B cell (primary cell): ENCODE measurements at places on chromosomes 5 and 9. TPM values are rescaled to one million over a fixed set of nuclear protein-coding genes. Genes with fewer than 3 reads are reported as not detected.

GRCh38 chr5:139387611-139388197 is 2.0 kb downstream of the MZB1 start:
- H3K4me1 ChIP-seq, result peaks cover 67% of the 10 kb centered on the region
- peak overlapping the region; percentile 86 for H3K27ac ChIP-seq
- H3K36me3 ChIP-seq, result no peaks in the 10 kb centered on the region
- H3K27me3 ChIP-seq, result no peaks in the 10 kb centered on the region

GRCh38 chr9:14831661-14832060 is 78.6 kb downstream of the FREM1 start:
- H3K36me3 ChIP-seq, result no peaks in the 10 kb centered on the region
- no peak overlapping the region for H3K4me3 ChIP-seq
- H3K27ac ChIP-seq, result no peak overlapping the region

- H3K27me3 ChIP-seq, result peaks cover 9% of the 10 kb centered on the region
- no peaks in the 10 kb centered on the region for H3K36me3 ChIP-seq
- H3K4me3 ChIP-seq, result peak overlapping the region; percentile 47
- DNase-seq, result peak; percentile 60
- no peak overlapping the region for H3K27ac ChIP-seq
Observed at GRCh38 chr9:100473276-100474081, 530 bp downstream of the TMEFF1 start.

TAS2R1 gene
- total RNA-seq, result not detected in 2 replicates

ENC1 gene
- 14.2 and 14.6 TPM in 2 replicates for total RNA-seq

IFNB1 gene
- not detected in 2 replicates for total RNA-seq

DNA sequence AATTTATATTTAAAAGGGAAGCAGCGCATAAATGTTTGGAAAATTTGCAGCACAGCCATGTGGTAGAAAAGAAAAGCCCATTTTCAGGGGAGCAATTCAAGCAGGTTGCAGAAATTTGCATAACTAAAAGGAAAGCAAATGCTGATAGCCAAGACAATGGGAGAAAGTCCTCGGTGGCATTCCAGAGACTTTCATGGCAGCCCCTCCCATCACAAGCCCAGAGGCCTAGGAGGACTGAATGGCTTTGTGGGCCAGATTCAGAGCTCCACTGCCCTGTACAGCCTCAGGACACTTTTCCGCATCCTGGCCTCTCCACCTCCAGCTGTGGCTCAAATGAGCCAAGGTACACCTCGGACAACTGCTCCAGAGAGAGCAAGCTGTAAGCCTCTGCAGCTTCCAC is 462.9 kb downstream of the CDK5RAP2 start:
- H3K27me3 ChIP-seq, result no peaks in the 10 kb centered on the region
- DNase-seq, result no peak
- H3K4me1 ChIP-seq, result no peaks in the 10 kb centered on the region
- H3K27ac ChIP-seq, result no peak overlapping the region
- H3K36me3 ChIP-seq, result no peaks in the 10 kb centered on the region

DNA sequence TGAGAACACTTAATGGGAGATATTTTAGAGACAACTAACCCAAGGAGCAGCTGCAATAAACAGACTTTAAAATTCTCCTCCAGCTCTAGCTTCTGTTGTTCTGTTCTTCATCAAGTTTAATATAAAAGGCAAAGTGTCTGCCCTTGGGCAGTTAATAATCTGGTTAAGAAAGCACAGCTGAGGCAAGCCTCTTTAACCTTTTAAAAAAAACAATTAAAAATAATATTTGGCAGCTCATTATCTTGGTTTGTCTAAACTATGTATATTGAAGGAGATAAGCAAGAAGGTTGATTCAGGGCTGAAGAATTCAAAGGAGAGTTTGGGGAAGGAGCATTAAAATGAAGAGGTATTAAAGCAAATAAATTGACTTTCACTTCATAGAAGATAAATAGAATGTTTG is 75.4 kb downstream of the TSSK1B start:
- H3K4me3 ChIP-seq, result no peak overlapping the region
- no peak overlapping the region for H3K27ac ChIP-seq
- no peak for DNase-seq
- H3K36me3 ChIP-seq, result no peaks in the 10 kb centered on the region
- peaks cover 4% of the 10 kb centered on the region for H3K27me3 ChIP-seq

ZNF879 gene
- 13.2 and 14.7 TPM in 2 replicates for total RNA-seq

DNA sequence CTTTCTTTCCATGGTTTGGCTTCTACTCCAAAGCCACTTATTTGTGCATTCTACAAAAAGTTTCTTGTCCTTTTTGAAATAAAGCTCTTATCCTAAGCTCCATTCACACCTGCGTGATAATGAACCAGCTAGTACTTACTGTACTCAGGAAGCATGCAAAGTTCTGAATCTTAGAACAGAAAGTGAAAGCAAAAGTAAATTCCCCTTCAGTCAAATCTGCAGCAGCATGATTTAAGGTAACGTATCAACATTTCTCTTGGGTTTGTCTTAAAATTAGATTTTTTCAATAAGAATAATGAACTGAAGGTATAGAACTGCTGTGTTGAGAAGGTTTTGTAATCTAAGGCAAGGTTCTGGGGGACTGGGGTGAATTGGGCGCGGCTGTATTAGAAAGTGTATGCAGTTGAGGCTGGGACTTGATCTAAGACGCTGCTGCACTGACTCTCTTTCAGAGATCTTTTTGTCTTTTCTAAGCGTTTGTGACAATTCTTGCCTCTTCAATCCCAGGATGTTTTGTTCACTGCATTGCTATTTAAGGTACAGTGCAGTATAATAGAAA is at the start of gene ERAP2:
ERAP2 (plus strand) TSS at position 209 of the 559 bp plus-strand sequence. CDS start 3,186 bp downstream, outside the sequence.
- H3K4me1 ChIP-seq, result peaks cover 50% of the 10 kb centered on the region
- peak within 1 kb of the TSS; percentile 69 for H3K27ac ChIP-seq
- DNase-seq, result peak; percentile 76

GRCh38 chr9:125525921-125526631 is 180.9 kb downstream of the MAPKAP1 start:
- no peak overlapping the region for H3K27ac ChIP-seq
- H3K36me3 ChIP-seq, result no peaks in the 10 kb centered on the region
- no peak for DNase-seq
- H3K4me1 ChIP-seq, result peaks cover 57% of the 10 kb centered on the region
- H3K4me3 ChIP-seq, result no peak overlapping the region

ZBED3 gene
- 1.2 and 1.6 TPM in 2 replicates for total RNA-seq

TSLP gene
- not detected in 2 replicates for total RNA-seq

DNA sequence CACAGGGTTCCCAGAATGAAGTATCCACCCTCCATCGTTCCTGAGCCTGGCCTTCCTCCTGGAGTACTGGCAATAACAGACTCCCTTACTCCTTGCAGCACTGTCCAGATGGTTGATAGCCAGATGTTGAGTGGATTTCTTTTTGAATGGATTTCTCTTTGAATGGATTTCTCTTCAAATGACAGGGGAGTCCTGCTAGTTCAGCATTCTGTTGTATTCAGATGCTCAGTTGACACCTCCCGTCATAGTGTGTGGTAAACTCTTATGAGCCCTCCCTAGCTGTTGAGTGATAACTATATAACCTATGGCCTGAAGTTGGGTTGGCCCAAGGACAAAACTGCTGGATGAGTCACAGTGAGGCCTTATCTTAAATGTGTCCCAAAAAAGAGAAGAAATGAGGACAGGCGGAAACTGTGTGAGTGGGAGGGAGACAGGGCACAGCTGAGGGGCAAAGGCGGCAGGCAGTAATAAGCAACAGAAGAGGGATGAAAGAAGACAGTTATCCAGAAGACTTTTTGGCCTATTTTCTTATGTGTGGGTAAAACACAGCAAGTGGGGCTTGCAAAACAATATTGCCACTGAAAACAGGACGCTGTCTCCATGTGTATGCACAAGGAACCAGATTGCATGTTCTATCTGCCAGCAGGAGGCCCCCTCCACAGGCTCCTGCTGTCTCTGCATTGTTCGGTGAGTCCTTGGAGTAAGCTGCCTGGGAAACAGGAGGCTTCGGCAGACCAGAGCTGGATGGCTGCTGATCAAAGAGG is 209.5 kb upstream of the S1PR3 start:
- no peak overlapping the region for H3K27ac ChIP-seq
- DNase-seq, result no peak
- no peaks in the 10 kb centered on the region for H3K36me3 ChIP-seq
- H3K4me1 ChIP-seq, result peaks cover 28% of the 10 kb centered on the region

MED7 gene
- 19.3 and 21.4 TPM in 2 replicates for total RNA-seq

RANBP17 gene
- total RNA-seq, result not detected in 2 replicates

DNA sequence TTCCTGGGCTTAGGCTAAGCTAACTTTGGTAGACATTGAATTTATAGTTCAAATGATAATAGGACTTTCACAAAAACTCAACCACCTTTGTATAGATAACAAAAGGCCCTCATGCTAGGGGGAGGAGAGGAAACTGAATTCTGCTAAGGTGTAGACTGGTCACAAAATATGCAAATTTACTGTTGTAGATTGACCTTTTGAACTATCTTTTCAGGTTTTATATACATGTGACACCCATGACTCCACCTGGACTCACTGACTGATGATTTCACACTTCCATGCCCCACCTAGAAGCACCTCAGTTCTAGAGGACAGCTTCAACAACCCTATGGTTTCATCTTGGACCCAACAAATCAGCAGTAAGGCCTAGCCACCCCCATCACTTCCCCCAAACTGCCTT is 165.7 kb downstream of the CEMIP2 start:
- H3K4me1 ChIP-seq, result no peaks in the 10 kb centered on the region
- H3K4me3 ChIP-seq, result no peak overlapping the region
- no peak for DNase-seq
- H3K27ac ChIP-seq, result no peak overlapping the region
- H3K27me3 ChIP-seq, result no peaks in the 10 kb centered on the region

GRCh38 chr5:35066260-35066795 is 18.6 kb upstream of the AGXT2 start:
- DNase-seq, result peak; percentile 12
- no peak overlapping the region for H3K4me3 ChIP-seq
- H3K36me3 ChIP-seq, result no peaks in the 10 kb centered on the region

DNA sequence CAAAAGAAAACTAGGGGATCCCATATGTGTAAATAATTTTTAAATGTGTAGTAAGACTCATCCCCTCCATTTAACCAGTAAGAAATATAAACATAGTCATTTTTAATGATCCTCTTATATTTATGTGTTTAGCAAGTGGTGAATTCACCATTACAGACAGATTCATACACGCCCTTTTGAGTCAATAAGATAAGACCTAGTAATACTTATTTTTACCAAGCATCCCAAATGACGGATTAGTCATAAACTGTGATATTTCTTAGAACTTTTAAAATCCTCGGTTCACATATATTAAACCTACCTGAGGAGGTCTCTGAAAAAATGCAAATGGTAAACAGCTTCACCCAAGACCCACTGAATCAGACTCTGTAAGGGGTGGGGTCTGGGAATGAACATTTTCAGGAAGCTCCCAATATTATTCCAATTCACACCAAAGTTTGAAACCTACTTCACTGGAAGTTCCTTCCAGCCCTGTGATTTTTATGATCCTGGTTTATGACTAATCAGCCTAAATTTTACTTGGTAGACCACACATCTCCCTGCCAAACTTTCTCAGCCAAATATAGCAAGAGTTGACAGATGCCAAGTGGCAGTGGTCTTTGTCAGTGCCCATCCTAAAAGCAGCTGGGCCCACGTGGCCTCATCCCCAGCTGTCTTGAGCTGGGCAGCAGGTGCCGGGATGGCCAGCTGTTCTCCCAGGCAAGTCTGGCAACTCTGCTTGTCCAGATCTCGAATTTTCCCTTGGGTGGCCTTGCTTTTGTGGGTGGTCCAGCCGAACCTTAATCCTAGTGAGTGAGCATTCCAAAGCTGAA is 559.0 kb upstream of the RGMB start:
- H3K27ac ChIP-seq, result no peak overlapping the region
- H3K4me1 ChIP-seq, result no peaks in the 10 kb centered on the region
- H3K4me3 ChIP-seq, result no peak overlapping the region
- DNase-seq, result no peak
- no peaks in the 10 kb centered on the region for H3K36me3 ChIP-seq
- no peaks in the 10 kb centered on the region for H3K27me3 ChIP-seq

- no peaks in the 10 kb centered on the region for H3K36me3 ChIP-seq
- no peaks in the 10 kb centered on the region for H3K27me3 ChIP-seq
- peaks cover 27% of the 10 kb centered on the region for H3K4me1 ChIP-seq
- peak; percentile 90 for DNase-seq
Observed at GRCh38 chr9:136791516-136792276, 552 bp downstream of the TMEM141 start.

GRCh38 chr5:1497795-1498622 is 25.8 kb downstream of the LPCAT1 start:
- peak overlapping the region; percentile 96 for H3K27ac ChIP-seq
- no peaks in the 10 kb centered on the region for H3K27me3 ChIP-seq
- H3K36me3 ChIP-seq, result no peaks in the 10 kb centered on the region
- H3K4me1 ChIP-seq, result peaks cover 100% of the 10 kb centered on the region
- no peak overlapping the region for H3K4me3 ChIP-seq

PKD2L2 gene
- total RNA-seq, result 0.37 and 0.63 TPM in 2 replicates

DNA sequence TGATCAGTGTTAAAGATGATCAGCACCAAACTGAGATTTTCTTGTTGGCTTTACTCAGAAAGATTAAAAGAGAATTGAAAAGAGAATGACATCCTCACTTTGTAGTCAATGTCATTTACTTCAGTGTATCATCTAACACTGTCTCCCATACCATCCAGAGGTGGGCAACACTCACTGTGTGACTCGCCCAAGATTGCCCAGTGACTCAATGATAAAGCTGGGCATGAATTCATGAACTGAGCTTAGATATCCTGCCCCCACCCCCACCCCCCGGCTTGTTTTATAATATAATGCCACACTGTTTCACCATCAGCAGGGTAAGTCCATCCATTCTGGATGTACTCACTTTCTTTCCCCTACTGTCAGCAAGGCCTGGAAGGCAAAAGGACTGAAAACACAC is 242.2 kb downstream of the FAM114A2 start:
- H3K36me3 ChIP-seq, result no peaks in the 10 kb centered on the region
- no peaks in the 10 kb centered on the region for H3K27me3 ChIP-seq
- H3K27ac ChIP-seq, result no peak overlapping the region
- no peaks in the 10 kb centered on the region for H3K4me1 ChIP-seq

DNA sequence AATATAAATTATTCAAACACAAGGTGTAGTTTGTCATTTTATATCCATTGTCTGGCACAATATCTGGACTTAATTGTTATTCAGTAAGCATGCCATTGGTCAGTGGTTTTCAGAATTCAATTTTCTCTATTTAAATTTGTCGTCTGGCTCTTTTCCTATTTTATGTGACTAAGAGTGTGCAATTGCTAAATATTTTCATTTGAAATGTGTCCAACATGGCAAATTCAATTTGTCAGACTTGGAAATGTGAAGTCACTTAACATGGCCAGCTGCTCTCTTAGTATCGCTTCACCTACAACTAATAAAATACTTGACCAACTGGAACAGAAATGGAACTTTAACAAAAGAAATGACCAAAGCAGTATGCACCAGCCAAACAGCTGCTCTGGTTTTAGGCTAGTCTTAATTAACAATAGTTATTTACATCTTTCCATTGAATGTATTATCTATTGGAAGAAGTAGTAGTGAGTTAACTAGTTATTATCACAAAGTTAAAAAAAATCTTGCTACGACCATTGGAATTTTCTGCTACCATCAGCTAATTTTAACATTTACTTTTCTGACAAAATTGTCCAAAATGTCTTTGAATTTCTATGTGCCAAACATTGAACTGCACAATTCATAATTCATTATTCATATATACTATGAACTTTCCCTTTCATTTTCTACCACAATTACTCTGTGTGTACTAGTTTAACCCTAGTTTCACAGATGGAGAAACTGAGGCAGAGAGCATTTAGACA is 720.7 kb upstream of the FAM174A start:
- no peaks in the 10 kb centered on the region for H3K27me3 ChIP-seq
- H3K4me3 ChIP-seq, result no peak overlapping the region
- no peaks in the 10 kb centered on the region for H3K36me3 ChIP-seq
- H3K4me1 ChIP-seq, result no peaks in the 10 kb centered on the region

- H3K4me1 ChIP-seq, result no peaks in the 10 kb centered on the region
- H3K36me3 ChIP-seq, result no peaks in the 10 kb centered on the region
- no peaks in the 10 kb centered on the region for H3K27me3 ChIP-seq
- no peak overlapping the region for H3K27ac ChIP-seq
Observed at GRCh38 chr5:125695996-125696655, 727.1 kb upstream of the GRAMD2B start.

NR5A1 gene
- total RNA-seq, result not detected in 2 replicates
